ENCODE measurements at places on chromosomes 11 and 22.

- no peak for DNase-seq
Observed at GRCh38 chr22:20110359-20110985, 5.4 kb upstream of the RANBP1 start.

GRCh38 chr11:96551136-96551535, 161.3 kb downstream of the JRKL start:
- no peak for DNase-seq

- no peak for DNase-seq
Observed at GRCh38 chr11:125088576-125089455, 22.6 kb downstream of the TMEM218 start.

GRCh38 chr11:90587896-90588295, 365.0 kb upstream of the CHORDC1 start:
- DNase-seq = no peak

GRCh38 chr22:46823654-46824053, 61.2 kb downstream of the TBC1D22A start:
- no peak for DNase-seq

- DNase-seq = no peak
Observed at GRCh38 chr11:42043312-42043711, 583.9 kb upstream of the LRRC4C start.

DNA sequence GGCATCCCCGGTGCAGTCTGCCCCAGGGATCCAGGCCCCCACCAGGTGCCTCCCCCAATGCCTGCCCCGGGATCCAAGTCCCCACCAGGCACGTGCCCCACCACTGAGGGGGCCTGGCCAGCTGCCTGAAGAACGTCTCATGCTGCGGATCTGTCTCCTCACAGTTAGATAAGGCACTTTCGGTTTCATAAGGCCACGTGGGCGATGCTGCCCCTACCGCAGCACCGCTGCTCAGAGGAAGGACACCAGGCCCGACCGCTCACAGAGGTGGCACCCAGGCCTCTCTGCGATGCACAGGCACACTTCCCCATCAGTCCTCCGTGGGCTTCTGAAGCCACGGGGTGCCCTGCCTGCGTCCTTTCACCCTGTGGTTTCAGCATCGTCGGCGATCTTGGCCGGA, 68.1 kb upstream of the BID start:
- no peak for DNase-seq

GRCh38 chr22:30266445-30267381, at the start of gene OSM:
OSM (minus strand) TSS chr22:30266851; CDS start chr22:30266799, 52 bp downstream.
- peak; percentile 79 for DNase-seq

DNA sequence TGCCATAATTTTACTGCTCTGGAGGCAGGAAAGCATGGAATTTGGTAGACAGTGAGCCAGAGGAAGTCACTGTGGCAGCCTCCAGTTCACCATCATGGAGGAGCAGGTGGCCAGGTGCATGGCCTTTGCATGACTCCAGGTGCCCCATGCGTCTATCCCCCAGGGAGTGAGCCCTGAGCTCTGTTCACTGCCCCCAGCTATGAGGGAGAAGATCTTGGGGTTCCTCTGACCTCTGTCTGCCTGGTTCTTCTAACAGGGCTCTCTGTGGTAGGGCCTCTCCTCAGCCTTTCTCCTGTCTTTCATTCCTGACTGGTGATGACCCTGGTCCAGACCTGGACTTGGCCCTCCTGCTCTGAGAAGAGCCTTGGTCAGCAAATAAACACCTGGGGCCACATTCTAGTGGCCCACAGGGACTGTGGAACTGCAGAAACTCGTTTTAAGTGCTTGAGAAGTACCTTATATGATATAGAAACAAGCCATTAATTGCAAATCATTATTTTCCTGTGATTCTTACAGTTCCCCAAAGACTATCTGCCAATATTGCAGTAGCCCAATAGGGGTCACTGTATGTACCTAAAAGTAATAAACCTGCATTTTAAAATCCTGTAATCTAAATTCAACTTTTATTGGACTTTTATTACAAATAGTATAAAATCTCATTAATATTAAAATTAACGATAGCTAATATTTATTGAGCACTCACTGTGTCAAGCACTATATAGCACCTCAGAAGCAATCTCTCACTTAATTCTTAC, 120.0 kb upstream of the SYT13 start:
- no peak for DNase-seq

DNA sequence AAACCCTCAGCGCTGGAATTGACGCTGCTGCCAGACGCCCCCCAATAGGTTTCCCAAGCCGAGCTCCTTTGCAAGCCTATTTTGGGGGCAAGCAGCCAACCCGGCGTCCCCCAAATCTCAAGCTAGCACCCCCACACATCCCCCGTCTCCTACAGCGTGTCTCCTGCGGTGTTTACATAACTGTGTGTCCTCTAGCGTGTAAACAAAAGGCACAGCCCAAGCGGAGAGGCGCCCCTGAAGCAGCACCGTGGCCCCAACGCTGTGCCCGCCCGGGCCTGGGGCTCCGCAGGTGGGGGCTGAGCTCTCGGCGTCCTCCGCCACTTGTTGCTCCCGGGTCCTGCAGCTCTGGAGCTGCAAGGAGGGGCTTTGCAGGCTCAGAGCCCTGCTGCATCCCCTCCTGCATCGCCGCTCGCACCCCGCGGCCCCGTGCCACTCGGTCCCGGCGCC, 1.6 kb downstream of the CADM1 start:
- DNase-seq = no peak

GRCh38 chr22:23230348-23231068, 50.2 kb downstream of the BCR start:
- no peak for DNase-seq

DNA sequence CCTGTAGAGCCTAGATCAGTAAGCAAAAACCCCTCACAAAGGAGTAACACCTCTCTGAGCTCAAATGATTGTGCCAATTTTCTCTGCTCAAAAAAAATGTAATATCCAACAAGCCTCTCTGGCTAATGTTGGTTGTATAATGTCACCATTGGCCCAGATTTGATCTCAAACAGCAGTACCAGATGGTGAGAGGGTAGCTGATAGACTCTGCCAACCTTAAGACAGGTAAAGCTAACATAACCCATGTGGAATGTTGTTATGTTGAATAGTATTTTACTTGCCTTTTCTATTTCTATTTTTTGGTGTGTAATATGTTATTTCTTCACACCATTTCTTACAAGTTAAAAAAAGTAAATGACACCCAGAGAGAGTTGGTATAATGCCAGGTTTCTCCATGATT, 166.7 kb upstream of the GUCY1A2 start:
- no peak for DNase-seq

GRCh38 chr11:2099516-2100349, 39.5 kb downstream of the IGF2 start:
- DNase-seq = peak; percentile 60

GRCh38 chr11:18233912-18234311, 2.7 kb downstream of the SAA4 start:
- DNase-seq = no peak

GRCh38 chr11:32045456-32045855, 45.4 kb upstream of the RCN1 start:
- DNase-seq = no peak

DNA sequence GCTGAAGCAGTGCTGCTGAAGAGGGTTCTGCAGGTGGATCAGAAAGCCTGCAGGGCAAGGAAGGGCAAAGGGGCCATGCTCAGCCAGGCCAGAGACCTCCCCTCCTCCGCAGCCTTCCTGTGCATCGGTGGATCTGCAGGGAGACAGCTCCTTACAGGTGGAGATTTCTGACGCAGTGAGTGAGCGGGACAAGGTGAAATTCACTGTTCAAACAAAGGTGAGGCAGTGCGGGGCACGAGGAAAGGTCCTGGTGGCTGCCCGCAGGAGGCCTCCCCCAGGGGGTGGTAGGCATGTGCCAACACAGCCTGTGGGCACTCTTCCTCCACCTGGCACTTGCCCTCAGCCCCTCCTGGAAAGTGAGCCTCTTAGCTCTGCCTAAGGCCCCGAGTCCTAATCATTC, 8.6 kb downstream of the CFL1 start:
- DNase-seq = no peak

DNA sequence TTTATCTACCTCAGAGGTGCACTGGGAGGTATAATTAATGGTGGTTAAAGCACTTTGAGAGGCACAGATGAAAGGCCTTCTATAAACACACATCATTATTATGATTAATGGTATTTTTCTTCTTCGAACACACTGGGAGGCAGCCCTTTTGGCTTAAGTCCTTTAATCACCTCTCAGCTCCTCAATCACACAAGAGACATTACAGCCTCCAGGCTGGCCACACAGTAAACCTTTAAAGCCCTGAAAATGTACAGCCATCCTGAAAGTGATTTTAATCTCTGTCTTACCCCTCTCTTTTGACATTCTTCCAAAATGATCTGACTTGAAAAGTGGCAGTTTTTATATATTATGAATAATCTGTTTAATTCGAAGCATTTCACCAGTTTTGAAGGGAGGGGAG, 54.3 kb upstream of the VSTM5 start:
- DNase-seq = no peak
